ENCODE measurements at places on chromosomes 1 and 21. TPM values are rescaled to one million over a fixed set of nuclear protein-coding genes. Genes with fewer than 3 reads are reported as not detected.
A peak's percentile ranks its signal among the peaks of the same experiment; 100 is the strongest.

DNA sequence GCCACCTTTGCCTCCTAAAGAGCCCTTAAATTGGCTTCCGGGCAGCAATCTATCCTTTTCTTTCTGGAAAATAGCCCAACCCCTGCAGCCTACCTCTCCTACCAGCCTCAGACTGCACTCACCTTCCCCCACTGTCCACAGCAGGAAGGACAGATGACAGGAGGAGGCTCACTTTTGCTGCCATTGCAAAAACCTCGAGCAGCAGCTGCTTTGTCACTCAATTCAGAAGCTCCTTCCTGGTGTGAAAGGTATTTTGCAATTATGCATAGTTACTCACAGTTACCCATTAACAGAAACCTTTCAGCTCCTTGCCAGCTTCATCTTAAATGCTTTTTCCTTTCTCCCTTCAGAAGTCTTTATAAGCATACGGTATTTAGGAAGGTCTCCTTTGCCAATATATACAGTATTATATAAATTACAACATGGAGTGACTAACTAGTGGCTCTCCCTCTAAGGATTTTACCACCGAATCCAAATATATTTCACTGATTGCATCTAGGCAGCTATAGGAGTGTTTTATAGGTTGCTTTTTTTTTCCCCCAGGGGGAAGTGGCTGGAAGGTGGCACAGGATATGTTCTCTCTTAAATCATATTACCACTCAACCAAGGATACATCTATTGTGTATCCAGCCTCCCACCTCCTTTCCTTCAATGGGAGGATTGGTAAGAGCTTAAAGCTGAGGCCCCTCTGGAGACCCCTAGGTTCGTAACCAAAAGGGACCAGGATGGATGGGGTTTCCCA, 142.1 kb upstream of the IPO9 start:
- peak; percentile 84 for DNase-seq

GRCh38 chr1:191261111-191261510, 783.4 kb upstream of the BRINP3 start:
- DNase-seq, result no peak

GRCh38 chr21:29092102-29092959, 18.9 kb upstream of the CCT8 start:
- DNase-seq, result peak; percentile 76

Gene FCRL5
- total RNA-seq, result not detected

DNA sequence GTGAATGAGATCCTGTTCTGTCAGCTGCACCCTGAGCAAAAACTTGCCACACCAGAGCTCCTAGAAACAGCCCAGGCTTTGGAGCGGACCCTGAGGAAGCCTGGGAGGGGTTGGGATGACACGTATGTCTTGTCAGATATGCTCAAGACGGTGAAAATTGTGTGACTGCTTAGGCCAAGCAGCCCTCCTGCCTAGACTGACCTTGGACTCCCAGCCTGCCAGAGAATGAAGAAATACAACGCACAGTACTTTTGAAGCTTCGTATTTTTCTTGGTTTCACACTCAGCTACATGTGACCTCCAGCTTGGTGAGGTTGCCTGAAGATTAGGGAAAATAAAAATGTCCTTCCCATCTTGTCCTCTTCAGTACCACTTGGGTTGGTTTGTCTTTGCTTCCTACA, 15.1 kb downstream of the METTL13 start:
- no peak for DNase-seq

Gene TMPRSS2
- not detected for total RNA-seq

DNA sequence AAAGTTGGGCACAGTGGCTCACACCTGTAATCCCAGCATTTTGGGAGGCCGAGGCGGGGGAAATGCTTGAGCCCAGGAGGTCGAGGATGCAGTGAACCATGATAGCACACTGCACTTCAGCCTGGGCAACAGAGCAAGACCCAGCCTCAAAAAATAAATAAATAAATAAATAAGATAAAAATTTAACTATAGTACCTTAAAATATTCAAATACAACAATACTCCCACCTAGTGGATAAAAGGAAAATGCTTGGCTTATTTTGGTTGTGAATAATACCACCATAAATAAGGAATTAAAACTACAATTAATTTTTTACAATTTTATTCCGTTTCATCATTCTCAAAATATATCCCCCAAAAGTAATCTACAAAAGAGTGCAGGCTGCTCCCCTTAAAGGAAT, 8.1 kb downstream of the PSMG1 start:
- DNase-seq, result no peak

Gene G0S2
- total RNA-seq, result 1.0 TPM

Gene AJAP1
- not detected for total RNA-seq

Gene SYNC
- 55.2 TPM for total RNA-seq

Gene AK4
- 53.5 TPM for total RNA-seq

Gene UBE2U
- not detected for total RNA-seq

GRCh38 chr21:41102281-41102680, 65.7 kb upstream of the BACE2 start:
- no peak for DNase-seq

- DNase-seq, result peak; percentile 95
Measured at GRCh38 chr1:246005067-246005466, 502.0 kb downstream of the SMYD3 start.

Gene LGALS8
- total RNA-seq, result 40.6 TPM

GRCh38 chr1:232620356-232620969, 9.5 kb downstream of the SIPA1L2 start:
- DNase-seq, result peak; percentile 49

Gene RGS1
- total RNA-seq, result 0.11 TPM

DNA sequence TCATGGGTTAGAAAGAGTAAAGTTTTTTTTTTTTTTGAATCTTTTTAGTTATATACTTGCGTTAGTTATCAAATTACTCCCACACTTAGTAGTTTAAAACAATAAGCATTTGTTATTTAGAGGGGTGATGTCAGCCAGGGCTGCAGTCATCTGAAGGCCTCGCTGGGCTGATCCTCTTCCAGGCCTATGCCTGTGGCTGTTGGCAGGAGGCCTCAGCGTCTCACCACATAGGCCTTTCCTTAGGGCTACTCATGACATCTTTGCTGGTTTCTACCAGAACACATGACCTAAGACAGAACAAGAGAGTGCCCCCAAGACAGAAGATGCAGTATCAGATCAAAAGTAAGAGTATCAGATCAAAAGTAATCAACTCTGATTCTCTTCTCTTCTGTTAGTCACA, 167.4 kb downstream of the HHAT start:
- DNase-seq, result peak; percentile 66

Gene LCA5L
- 0.98 TPM for total RNA-seq

GRCh38 chr1:211843018-211843417, 12.5 kb upstream of the LPGAT1 start:
- DNase-seq, result no peak

Gene OR10Z1
- total RNA-seq, result not detected

Gene GIPC2
- total RNA-seq, result 1.5 TPM

Gene HSPB7
- 3.2 TPM for total RNA-seq

GRCh38 chr1:165397944-165398343, 41.4 kb upstream of the LMX1A start:
- DNase-seq, result peak; percentile 18

Gene ADORA3
- total RNA-seq, result not detected

Gene BTG3
- 65.4 TPM for total RNA-seq

Gene FCER1G
- 0.86 TPM for total RNA-seq

- no peak for DNase-seq
Measured at GRCh38 chr1:110148961-110149360, 1.3 kb upstream of the SLC6A17 start.

Gene FRRS1
- total RNA-seq, result 6.5 TPM

DNA sequence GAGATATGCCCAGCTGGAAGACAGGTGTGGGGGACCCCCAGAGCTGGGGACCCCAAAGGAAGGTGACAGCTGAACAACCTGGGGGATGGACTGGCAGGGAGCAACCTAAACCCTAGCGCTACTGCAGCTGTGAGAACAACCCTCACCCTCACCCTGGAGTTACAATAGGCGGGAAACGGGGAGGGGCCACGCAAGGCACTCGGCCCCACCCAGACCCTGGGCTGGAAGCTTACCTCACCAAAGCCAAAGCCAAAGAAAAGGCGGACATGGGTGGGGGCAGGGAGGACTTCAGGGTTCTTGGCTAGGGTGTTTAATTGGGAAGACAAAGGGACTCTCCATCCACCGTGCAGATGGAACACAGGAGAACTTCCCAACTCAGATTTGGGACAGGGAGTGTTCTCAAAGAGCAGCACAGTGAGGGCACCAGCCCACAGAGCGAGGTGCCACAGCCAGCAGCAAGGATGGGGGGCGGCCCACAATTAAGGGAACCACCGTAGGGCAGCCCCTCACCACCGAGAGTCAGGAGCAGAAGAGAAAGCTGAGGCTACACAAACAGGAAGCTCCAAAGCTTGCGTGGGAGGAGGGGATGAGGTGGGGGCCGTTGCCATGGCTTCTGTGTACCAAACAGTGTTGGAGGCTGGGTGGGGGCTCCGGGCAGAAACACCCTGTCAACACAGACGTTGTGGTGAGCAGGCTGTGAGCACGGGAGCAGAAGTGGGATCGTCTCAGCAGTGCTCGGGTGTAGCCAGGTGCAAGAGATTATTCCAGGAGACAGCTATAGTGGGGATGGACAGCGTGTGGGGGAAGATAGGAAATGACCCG, 1.9 kb downstream of the TAGLN2 start:
- DNase-seq, result peak; percentile 80
